ENCODE measurements at places on chromosomes 11 and 22. TPM values are rescaled to one million over a fixed set of nuclear protein-coding genes. Genes with fewer than 3 reads are reported as not detected.

- no peaks in the 10 kb centered on the region for H3K36me3 ChIP-seq
- no peak overlapping the region for H3K27ac ChIP-seq
- peaks cover 2% of the 10 kb centered on the region for H3K27me3 ChIP-seq
- H3K4me3 ChIP-seq: no peak overlapping the region
Observed at GRCh38 chr11:69435161-69435986, 46.1 kb upstream of the LINC01488 start.

GRCh38 chr11:420054-420910 lies 5.5 kb upstream of the SIGIRR start:
- H3K27ac ChIP-seq: no peak overlapping the region
- H3K27me3 ChIP-seq: no peaks in the 10 kb centered on the region
- H3K4me1 ChIP-seq: peaks cover 6% of the 10 kb centered on the region
- DNase-seq: peak; percentile 7

- H3K27ac ChIP-seq: no peak overlapping the region
- H3K4me1 ChIP-seq: no peaks in the 10 kb centered on the region
- no peak for DNase-seq
- no peaks in the 10 kb centered on the region for H3K27me3 ChIP-seq
- no peaks in the 10 kb centered on the region for H3K36me3 ChIP-seq
Observed at GRCh38 chr22:48738204-48738980, 1089.3 kb downstream of the BRD1 start.

GRCh38 chr11:27217948-27218420 lies 145.0 kb downstream of the CCDC34 start:
- H3K27ac ChIP-seq: no peak overlapping the region
- no peaks in the 10 kb centered on the region for H3K4me1 ChIP-seq
- no peak for DNase-seq
- H3K27me3 ChIP-seq: no peaks in the 10 kb centered on the region

GRCh38 chr22:30021881-30022619 lies 58.2 kb upstream of the HORMAD2 start:
- H3K27ac ChIP-seq: peak overlapping the region; percentile 47
- no peaks in the 10 kb centered on the region for H3K27me3 ChIP-seq
- peaks cover 9% of the 10 kb centered on the region for H3K4me1 ChIP-seq
- H3K4me3 ChIP-seq: no peak overlapping the region
- DNase-seq: no peak
- peaks cover 59% of the 10 kb centered on the region for H3K36me3 ChIP-seq

- no peak overlapping the region for H3K4me3 ChIP-seq
- no peak for DNase-seq
- H3K4me1 ChIP-seq: peaks cover 9% of the 10 kb centered on the region
- H3K27me3 ChIP-seq: peaks cover 47% of the 10 kb centered on the region
Observed at GRCh38 chr11:128662960-128663359, 30.9 kb upstream of the FLI1 start.

C1QTNF5 gene
- not detected for total RNA-seq

- H3K4me1 ChIP-seq: no peaks in the 10 kb centered on the region
- H3K27me3 ChIP-seq: peaks cover 2% of the 10 kb centered on the region
- no peak overlapping the region for H3K27ac ChIP-seq
Observed at GRCh38 chr11:59954219-59954847, 9.5 kb upstream of the OOSP4A start.

DNA sequence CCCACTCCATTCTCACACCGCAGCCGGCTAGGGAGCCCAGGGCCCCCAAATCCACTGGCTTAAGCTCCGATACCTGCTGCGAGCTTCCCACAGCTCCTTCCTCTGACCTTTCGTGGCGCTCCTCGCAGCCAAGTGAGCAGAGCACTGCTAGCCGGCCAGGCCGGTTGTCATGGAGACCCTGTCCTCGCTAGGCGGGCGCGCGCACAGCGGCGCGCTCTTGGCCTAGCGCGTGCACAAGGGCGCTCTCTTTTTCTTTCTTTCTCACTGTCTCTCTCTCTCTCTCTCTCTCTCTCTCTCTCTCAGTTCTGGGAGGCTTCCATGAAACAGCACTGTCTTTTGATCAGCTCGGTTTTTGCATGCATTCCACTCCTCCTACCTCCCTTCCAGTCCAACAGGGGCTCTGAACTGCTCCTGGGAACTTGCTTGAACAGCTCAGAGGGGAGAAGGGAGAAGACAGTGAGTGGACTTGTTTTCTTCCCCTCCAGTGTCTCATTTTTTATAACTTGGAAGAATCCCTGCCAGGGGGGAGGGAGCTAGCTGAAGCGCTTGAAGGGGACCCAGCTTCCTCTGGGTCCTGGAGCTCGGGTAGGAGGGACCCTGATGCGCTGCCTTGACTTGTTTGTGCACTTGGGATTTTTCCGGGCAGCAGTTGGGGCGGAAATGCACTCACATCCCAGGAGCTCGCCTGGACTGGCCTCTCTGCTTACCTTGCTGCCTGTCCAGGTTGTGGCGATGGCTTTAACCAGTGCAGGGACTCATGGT lies 100.3 kb upstream of the AKIP1 start:
- no peaks in the 10 kb centered on the region for H3K36me3 ChIP-seq
- peak overlapping the region; percentile 57 for H3K4me3 ChIP-seq
- peaks cover 5% of the 10 kb centered on the region for H3K4me1 ChIP-seq
- H3K27me3 ChIP-seq: peaks cover 22% of the 10 kb centered on the region

DNA sequence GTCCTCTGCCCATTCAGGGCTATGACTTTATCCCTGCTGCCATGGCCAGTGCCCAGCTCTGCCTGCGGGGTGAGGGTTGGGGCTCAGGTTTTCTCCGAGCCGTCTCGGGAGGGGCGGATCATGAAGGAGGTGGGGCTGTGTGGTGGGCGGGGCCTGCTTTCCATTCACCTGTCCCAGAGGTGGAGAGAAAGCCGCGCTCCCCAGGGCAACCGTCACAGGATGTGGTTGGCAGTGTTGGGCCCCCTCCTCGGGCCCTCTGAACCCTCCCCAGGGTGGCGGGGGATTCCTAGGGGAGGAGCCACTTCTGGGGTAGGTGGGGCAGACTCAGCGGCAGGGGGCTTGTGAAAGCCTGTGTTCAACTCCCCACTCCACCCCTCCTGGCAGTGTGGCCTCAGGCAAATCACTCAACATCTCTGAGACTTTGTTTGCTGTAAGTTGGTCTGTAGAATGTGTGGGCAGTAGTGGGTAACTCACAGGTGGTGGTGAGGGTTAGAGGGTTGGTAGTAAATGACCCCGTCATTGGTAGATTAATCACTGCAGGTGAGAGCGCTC lies 50.3 kb downstream of the CD6 start:
- DNase-seq: peak; percentile 77
- peak overlapping the region; percentile 66 for H3K4me3 ChIP-seq
- peaks cover 68% of the 10 kb centered on the region for H3K4me1 ChIP-seq

SNU13 gene
- total RNA-seq: 270 TPM

DNA sequence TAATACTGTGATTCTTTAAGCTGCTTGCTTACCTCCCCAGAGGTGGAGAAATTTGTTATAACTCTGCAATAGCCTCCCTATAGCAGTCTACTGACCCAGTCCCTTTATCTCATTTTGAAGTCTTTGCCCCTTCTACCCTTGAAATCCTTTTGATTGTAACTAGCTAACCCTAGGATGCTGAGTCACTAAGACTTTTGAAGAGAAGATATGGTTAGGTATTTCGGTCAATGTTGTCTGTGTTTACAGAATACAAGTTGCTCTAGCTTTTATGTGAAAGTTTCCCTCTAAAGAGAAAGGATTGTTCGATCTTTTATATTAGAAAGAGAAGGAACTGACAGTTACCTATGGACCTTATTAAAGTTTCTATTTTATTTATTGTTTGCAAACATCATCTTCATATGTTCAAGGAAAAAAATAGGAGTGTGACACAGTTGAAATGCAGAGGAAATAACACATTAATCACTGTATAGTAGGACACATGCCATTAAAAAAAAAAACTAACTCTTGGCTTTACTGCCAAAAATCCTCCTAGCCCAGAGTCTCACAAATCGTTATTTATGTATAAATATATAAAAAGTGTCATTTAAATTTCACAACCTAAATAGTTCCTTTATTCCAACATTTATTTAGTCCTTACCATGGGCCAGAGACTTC lies 3.1 kb downstream of the HYLS1 start:
- peaks cover 43% of the 10 kb centered on the region for H3K4me1 ChIP-seq
- no peaks in the 10 kb centered on the region for H3K27me3 ChIP-seq
- H3K36me3 ChIP-seq: peaks cover 54% of the 10 kb centered on the region
- DNase-seq: no peak

PDE3B gene
- 58.8 TPM for total RNA-seq

GRCh38 chr22:29072979-29073617 lies at the start of gene KREMEN1:
TSS of gene KREMEN1 (plus strand) at chr22:29073035. CDS start at chr22:29073131, 96 bp downstream.
- no peak within 1 kb of the TSS for H3K27ac ChIP-seq
- H3K4me3 ChIP-seq: peak within 1 kb of the TSS; percentile 58
- no peak for DNase-seq

PKDREJ gene
- not detected for total RNA-seq

NEFH gene
- 7.5 TPM for total RNA-seq

LRP5 gene
- total RNA-seq: 11.1 TPM

GRCh38 chr11:81207421-81208054 lies 1526.1 kb downstream of the FAM181B start:
- no peaks in the 10 kb centered on the region for H3K4me1 ChIP-seq
- H3K27me3 ChIP-seq: no peaks in the 10 kb centered on the region
- DNase-seq: no peak
- H3K27ac ChIP-seq: no peak overlapping the region
- no peak overlapping the region for H3K4me3 ChIP-seq

GRCh38 chr11:117966908-117967307 lies 19.3 kb upstream of the IL10RA start:
- H3K27me3 ChIP-seq: no peaks in the 10 kb centered on the region
- H3K4me3 ChIP-seq: no peak overlapping the region
- H3K4me1 ChIP-seq: peaks cover 37% of the 10 kb centered on the region
- no peak overlapping the region for H3K27ac ChIP-seq

GRCh38 chr22:22554587-22555284 lies 4.3 kb downstream of the PRAME start:
- H3K4me1 ChIP-seq: peaks cover 6% of the 10 kb centered on the region
- no peak for DNase-seq
- peaks cover 8% of the 10 kb centered on the region for H3K27me3 ChIP-seq
- no peaks in the 10 kb centered on the region for H3K36me3 ChIP-seq
- no peak overlapping the region for H3K4me3 ChIP-seq

POU2AF3 gene
- total RNA-seq: not detected

GRCh38 chr22:19727310-19728150 lies 4.2 kb downstream of the GP1BB start:
- no peak for DNase-seq
- peaks cover 24% of the 10 kb centered on the region for H3K27me3 ChIP-seq
- H3K36me3 ChIP-seq: no peaks in the 10 kb centered on the region
- H3K4me1 ChIP-seq: no peaks in the 10 kb centered on the region
- no peak overlapping the region for H3K27ac ChIP-seq

- no peak overlapping the region for H3K4me3 ChIP-seq
- peaks cover 40% of the 10 kb centered on the region for H3K27me3 ChIP-seq
- DNase-seq: no peak
- no peak overlapping the region for H3K27ac ChIP-seq
- H3K36me3 ChIP-seq: no peaks in the 10 kb centered on the region
- no peaks in the 10 kb centered on the region for H3K4me1 ChIP-seq
Observed at GRCh38 chr11:116502641-116503061, 270.1 kb downstream of the BUD13 start.

OR51B4 gene
- not detected for total RNA-seq

DNA sequence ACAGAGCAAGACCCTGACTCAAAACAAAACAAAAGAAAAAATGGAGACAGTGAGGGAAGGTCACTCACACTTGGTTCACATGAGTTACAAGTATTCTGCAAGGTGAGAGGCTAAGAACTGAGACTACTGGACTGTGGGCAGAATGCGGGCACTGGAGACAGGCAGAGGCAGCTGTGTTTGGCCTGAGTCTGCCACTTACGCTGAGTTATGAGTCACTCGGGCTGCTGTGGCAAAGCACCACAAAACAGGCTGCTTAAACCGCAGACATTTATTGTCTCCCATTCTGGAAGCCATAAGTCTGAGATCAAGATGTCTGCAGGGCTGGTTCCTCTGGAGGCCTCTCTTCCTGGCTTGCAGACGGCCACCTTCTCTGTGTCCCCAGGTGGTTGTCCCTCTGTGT lies 122.8 kb downstream of the SHANK2 start:
- no peaks in the 10 kb centered on the region for H3K36me3 ChIP-seq
- H3K4me1 ChIP-seq: no peaks in the 10 kb centered on the region
- no peak for DNase-seq
- no peak overlapping the region for H3K27ac ChIP-seq

IL18BP gene
- total RNA-seq: 13.5 TPM

GRCh38 chr11:65366340-65366773 lies 11.8 kb downstream of the TIGD3 start:
- no peak overlapping the region for H3K27ac ChIP-seq
- no peak overlapping the region for H3K4me3 ChIP-seq
- H3K4me1 ChIP-seq: peaks cover 6% of the 10 kb centered on the region
- no peaks in the 10 kb centered on the region for H3K36me3 ChIP-seq
- no peak for DNase-seq

GRCh38 chr11:131345406-131345805 lies 25.0 kb upstream of the NTM start:
- DNase-seq: no peak
- no peaks in the 10 kb centered on the region for H3K36me3 ChIP-seq
- H3K27ac ChIP-seq: no peak overlapping the region
- no peaks in the 10 kb centered on the region for H3K4me1 ChIP-seq

GRCh38 chr11:90251599-90251998 lies 28.8 kb upstream of the CHORDC1 start:
- DNase-seq: no peak
- no peak overlapping the region for H3K27ac ChIP-seq
- peak overlapping the region; percentile 38 for H3K4me3 ChIP-seq
- H3K4me1 ChIP-seq: peaks cover 14% of the 10 kb centered on the region
- no peaks in the 10 kb centered on the region for H3K36me3 ChIP-seq

DNA sequence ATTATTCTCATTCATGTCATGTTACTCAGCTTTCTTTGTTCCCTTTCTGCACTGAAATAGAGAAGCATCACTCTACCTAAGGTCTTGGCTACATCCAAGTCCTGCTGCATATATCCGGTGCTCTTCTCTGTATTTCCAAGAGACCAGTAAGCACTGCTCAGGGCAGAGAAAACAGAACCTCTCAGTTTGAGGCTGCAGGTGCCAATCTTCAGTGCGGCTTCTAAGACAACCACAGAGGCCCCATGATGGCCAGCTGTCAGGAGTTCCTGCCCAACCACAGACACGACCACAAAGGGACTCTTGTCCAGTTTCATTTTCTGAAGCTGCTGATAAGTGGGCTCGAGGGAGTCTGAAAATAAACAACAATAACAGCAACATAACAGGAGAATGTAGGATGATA lies 378.4 kb upstream of the PITPNB start:
- H3K4me1 ChIP-seq: peaks cover 20% of the 10 kb centered on the region
- no peaks in the 10 kb centered on the region for H3K36me3 ChIP-seq
- no peak for DNase-seq
- no peak overlapping the region for H3K27ac ChIP-seq
- peaks cover 2% of the 10 kb centered on the region for H3K27me3 ChIP-seq
- no peak overlapping the region for H3K4me3 ChIP-seq

GRCh38 chr22:17085277-17086181 lies 729 bp downstream of the IL17RA start:
- H3K4me3 ChIP-seq: peak overlapping the region; percentile 88
- peak overlapping the region; percentile 75 for H3K27ac ChIP-seq
- H3K36me3 ChIP-seq: peaks cover 12% of the 10 kb centered on the region
- no peak for DNase-seq
- no peaks in the 10 kb centered on the region for H3K27me3 ChIP-seq

MAPK8IP2 gene
- total RNA-seq: 0.09 TPM

GRCh38 chr22:23682077-23682476 lies 8.7 kb upstream of the RGL4 start:
- H3K4me3 ChIP-seq: no peak overlapping the region
- no peaks in the 10 kb centered on the region for H3K27me3 ChIP-seq
- H3K27ac ChIP-seq: no peak overlapping the region
- H3K4me1 ChIP-seq: peaks cover 3% of the 10 kb centered on the region
- no peak for DNase-seq
- peaks cover 23% of the 10 kb centered on the region for H3K36me3 ChIP-seq

TRPC6 gene
- not detected for total RNA-seq

PATE4 gene
- total RNA-seq: not detected

GDPD4 gene
- total RNA-seq: not detected

DYNC2H1 gene
- 0.46 TPM for total RNA-seq

- H3K27me3 ChIP-seq: no peaks in the 10 kb centered on the region
- peak within 1 kb of the TSS; percentile 100 for H3K4me3 ChIP-seq
- peak; percentile 78 for DNase-seq
Observed at GRCh38 chr11:73982595-73982989, at the start of gene UCP2. TSS of gene UCP2 (minus strand) at chr11:73982843. CDS start at chr11:73978378, 4,465 bp downstream.
